ENCODE measurements at places on chromosomes 2 and 18. TPM values are rescaled to one million over a fixed set of nuclear protein-coding genes. Genes with fewer than 3 reads are reported as not detected.

GRCh38 chr2:75517547-75518230, 43.0 kb downstream of the EVA1A start:
- H3K4me1 ChIP-seq, result no peaks in the 10 kb centered on the region
- H3K4me3 ChIP-seq, result no peak overlapping the region
- no peak for DNase-seq
- H3K27me3 ChIP-seq, result no peaks in the 10 kb centered on the region
- no peaks in the 10 kb centered on the region for H3K36me3 ChIP-seq

GRCh38 chr2:231691251-231691772, 17.0 kb upstream of the PTMA start:
- no peaks in the 10 kb centered on the region for H3K36me3 ChIP-seq
- no peak overlapping the region for H3K27ac ChIP-seq
- no peaks in the 10 kb centered on the region for H3K27me3 ChIP-seq
- H3K4me3 ChIP-seq, result no peak overlapping the region

The CXCR4 gene
- total RNA-seq, result 2.4 TPM

The GALNT13 gene
- total RNA-seq, result 1.4 TPM

DNA sequence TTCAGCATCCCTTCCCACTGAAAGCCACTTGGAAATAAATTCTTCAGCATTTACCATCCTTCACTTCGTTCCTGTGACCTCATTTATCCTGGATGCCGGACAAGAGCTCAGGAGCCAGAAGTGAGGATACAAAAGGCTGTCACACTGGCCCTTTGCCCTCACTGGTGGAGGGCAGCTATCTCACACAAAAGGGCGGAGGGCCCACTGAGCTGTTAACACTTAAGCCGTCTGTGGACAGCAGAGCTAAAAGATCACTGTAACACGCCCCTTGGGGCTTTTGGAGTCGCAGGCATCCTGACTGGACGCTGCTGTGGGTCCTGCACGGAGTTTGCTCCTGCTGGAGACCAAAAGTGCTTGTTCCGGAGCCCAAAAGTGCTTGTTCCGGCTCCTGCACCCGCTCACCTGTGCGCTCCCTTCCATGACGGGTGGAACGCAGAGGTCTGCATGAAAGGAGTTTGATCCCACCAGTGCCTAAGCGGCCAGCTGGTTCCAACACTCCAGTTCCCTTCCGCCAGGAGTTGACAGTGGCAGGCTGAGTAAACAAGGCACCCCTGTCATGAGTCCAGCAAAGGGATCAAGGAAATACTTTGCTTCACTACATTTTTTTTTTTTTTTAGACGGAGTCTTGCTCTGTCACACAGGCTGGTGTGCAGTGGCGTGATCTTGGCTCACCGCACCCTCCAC, 572.0 kb upstream of the LINC00305 start:
- no peaks in the 10 kb centered on the region for H3K36me3 ChIP-seq
- no peak for DNase-seq
- H3K4me3 ChIP-seq, result no peak overlapping the region
- no peaks in the 10 kb centered on the region for H3K4me1 ChIP-seq
- H3K27me3 ChIP-seq, result no peaks in the 10 kb centered on the region

DNA sequence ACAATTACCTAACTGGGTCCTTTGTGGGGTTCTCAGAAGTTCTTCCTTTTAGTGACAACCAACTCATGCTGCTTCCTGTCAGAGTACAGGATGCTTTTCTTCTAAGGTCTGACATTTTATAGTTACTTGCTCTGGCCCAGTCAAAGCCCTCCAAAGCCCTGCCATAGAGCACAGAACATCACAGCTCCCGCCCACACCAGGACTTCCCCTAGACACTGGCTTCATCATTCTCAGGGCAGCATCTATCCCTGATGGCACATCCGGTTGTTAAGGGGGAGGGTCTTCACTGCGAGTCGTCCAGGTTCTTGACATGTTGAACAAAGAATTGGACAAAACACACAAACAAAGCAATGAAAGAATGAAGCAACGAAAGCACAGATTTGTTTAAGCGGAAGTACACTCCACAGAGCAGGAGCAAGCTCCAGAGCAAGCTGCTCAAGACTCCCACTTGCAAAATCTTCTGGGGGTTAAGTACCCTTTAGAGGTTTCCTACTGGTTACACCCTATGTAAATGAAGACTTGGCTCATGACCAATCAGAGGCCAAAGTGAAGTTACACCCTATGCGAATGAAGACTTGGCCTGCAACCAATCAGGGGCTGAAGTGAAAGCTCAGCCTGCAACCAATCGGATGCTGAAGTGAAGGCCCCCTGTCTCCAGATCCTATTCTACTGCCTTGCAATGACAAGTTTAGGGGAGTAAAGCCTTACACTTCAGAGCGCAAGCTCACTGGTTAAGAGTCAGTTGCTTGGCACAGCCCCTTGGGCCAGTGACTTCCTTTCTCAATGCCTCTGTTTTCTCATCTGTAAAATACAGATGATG, 79.0 kb downstream of the HDAC4 start:
- H3K4me3 ChIP-seq, result no peak overlapping the region
- H3K36me3 ChIP-seq, result no peaks in the 10 kb centered on the region
- DNase-seq, result no peak
- H3K27ac ChIP-seq, result no peak overlapping the region
- H3K27me3 ChIP-seq, result no peaks in the 10 kb centered on the region

GRCh38 chr18:59960272-59960671, 60.5 kb downstream of the PMAIP1 start:
- H3K27ac ChIP-seq, result no peak overlapping the region
- H3K36me3 ChIP-seq, result no peaks in the 10 kb centered on the region
- peaks cover 12% of the 10 kb centered on the region for H3K4me1 ChIP-seq
- no peak for DNase-seq

DNA sequence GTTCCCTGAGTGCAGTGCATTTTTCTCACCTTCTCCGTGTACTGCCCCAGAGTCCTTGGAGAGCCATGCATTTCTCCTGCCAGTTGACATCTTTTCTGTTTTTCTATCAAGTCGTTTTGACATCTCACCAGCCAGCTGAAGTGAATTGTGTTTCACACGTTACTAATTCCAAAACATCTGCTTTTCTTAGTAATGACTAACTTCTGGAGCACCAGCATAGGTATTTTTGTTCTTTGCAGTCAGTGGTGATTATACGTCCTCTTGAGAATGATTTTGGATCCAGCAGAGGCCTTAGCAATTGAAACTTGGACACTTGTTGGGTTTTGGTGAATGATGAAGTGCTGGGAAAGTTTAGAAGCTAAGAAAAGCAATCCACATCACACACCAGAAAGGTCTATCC, 112.5 kb downstream of the PIK3C3 start:
- H3K36me3 ChIP-seq, result peaks cover 21% of the 10 kb centered on the region
- peaks cover 6% of the 10 kb centered on the region for H3K4me1 ChIP-seq
- DNase-seq, result no peak
- no peak overlapping the region for H3K27ac ChIP-seq
- H3K27me3 ChIP-seq, result no peaks in the 10 kb centered on the region
- H3K4me3 ChIP-seq, result no peak overlapping the region

DNA sequence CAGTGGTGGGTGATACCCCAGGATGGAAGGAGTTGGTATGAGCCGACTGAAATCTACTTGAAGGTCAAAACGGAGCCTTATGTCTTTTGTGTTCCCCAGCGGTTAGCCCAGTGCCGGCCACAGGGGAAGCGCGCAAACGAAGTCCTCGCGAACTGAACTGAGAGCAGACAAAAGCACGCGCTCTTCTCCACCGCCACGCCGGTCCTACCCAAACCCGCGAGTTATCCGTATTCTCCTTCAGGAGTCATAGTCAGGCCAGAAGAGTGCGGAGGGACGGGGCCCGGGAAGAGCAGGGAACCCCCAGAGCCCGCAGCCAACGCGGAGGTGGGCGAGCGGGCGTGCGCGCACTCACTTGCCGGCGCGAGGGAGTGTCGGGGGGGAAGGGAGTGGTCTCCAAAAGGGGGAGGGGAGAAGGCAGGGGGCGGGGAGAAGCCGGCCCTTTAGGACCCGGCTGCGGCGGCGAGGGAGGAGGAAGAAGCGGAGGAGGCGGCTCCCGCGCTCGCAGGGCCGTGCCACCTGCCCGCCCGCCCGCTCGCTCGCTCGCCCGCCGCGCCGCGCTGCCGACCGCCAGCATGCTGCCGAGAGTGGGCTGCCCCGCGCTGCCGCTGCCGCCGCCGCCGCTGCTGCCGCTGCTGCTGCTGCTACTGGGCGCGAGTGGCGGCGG, at the start of gene IGFBP2:
Gene IGFBP2, plus strand, starts transcription at position 469 of the 664 bp plus-strand sequence. Its CDS starts 104 bp downstream, at position 573.
- H3K36me3 ChIP-seq, result no peaks in the 10 kb centered on the region
- peaks cover 27% of the 10 kb centered on the region for H3K4me1 ChIP-seq
- H3K27ac ChIP-seq, result peak within 1 kb of the TSS; percentile 49
- H3K27me3 ChIP-seq, result no peaks in the 10 kb centered on the region
- DNase-seq, result peak; percentile 88

GRCh38 chr2:197596766-197597165, 78.6 kb downstream of the RFTN2 start:
- no peaks in the 10 kb centered on the region for H3K4me1 ChIP-seq
- no peaks in the 10 kb centered on the region for H3K27me3 ChIP-seq
- DNase-seq, result no peak
- H3K36me3 ChIP-seq, result no peaks in the 10 kb centered on the region
